ENCODE measurements at places on chromosomes 5 and 9.

GRCh38 chr5:135063511-135064234, 29.6 kb upstream of the PITX1 start:
- DNase-seq: no peak

GRCh38 chr9:115117999-115118878, at the start of gene TNC:
TSS of gene TNC (minus strand) at chr9:115118157. CDS start at chr9:115091018, 27,139 bp downstream.
- no peak for DNase-seq

GRCh38 chr5:88813244-88813643, 69.7 kb downstream of the MEF2C start:
- DNase-seq: no peak

- no peak for DNase-seq
Measured at GRCh38 chr5:167678481-167678880, 613.0 kb upstream of the WWC1 start.

GRCh38 chr5:90909101-90909503, 350.5 kb downstream of the ADGRV1 start:
- no peak for DNase-seq

DNA sequence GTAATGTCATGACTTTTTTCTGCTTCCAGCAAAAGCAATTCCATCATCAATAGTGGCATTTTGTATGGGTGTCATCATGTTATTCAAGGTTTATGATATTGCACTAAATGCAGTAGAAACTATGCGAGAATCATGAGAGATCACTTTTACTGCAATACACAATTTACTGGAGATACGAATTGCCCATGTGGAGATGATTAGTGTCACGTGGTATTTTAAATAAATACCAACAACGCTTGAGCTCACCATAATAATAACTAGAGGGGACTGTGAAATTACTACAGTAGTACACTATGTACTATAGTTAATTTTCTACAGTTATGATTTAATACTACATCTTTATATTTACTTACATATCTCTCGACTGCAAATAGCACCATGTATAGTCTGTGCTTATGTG, 49.7 kb downstream of the FAM174A start:
- DNase-seq: no peak

GRCh38 chr5:76958991-76959767, 6.3 kb downstream of the CRHBP start:
- no peak for DNase-seq

DNA sequence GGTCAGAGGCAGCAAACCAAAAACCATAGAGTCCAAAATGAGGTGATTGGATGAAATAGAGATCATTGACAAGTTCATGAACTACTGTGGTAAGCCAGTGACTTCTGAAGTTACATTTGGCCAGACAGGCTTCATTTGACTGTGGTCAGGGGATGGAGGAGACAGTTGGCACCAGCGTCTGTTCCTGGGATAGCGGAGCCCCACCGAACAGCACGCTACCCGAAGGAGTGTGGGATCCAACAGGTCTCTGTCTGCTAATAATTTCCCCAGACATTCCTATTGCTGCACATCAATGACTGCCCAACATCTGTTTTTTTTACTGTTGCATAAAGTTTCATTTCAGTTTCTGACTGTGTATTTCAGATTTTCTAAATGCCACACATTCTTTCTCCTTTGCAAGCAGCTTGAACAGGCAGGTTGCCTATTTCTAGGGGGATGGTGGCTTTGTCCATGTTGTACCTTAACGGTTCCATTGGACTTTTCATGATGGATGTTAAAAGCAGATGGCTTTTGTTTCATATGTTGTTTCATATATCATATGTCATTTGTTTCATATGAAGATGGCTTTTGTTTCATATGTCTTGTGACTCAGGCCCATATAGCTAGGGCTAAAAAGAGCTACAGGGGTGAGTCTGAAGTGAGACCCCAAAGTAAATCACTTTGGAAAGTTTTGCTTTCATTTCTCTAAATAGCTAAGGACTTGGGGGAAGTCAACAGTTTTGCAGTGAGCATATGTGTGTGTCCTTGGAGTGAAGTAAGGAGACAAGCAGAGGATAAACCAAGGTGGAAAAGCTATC, 180.8 kb downstream of the GOLPH3 start:
- DNase-seq: no peak

DNA sequence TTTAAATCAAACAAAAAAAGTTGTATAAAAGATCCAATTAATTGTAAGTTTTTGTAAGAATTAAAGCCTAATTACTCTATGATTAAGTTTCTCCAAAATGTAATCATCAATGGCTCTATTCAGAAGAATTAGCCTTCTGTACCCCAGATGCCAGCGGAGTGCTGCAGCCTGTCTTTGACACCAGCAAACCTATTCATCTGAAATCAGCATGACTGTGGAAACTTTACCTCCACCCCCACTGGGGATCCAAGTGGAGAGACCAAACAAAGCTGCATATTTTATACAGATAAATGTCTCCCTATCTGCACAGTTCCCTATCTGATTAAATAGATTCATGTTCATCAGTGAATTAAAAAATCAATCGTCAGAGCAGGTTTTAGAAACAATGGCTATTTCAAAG, 426.8 kb downstream of the KIAA0825 start:
- DNase-seq: no peak

DNA sequence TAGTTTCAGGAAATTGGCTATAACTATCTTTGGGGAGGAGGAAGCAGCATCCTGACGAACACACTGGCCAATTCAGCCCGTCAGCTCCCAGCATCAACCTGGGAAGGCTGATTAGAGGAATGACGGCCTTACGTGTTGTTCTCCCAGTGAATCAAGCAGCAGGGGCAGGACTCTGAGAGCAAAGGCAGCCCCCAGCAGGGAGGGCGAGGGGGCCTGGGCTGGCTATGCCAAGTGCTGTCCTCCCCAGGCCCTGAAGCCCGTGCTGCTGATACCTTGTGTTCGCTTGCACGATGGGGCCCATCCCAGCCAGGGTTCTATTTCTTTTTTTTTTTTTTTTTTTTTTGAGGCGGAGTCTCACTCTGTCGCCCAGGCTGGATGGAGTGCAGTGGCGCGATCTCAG, 254.1 kb downstream of the FSTL4 start:
- no peak for DNase-seq

GRCh38 chr5:1499851-1500250, 23.9 kb downstream of the LPCAT1 start:
- DNase-seq: no peak

GRCh38 chr5:76838481-76839261, 11.1 kb upstream of the S100Z start:
- DNase-seq: no peak

DNA sequence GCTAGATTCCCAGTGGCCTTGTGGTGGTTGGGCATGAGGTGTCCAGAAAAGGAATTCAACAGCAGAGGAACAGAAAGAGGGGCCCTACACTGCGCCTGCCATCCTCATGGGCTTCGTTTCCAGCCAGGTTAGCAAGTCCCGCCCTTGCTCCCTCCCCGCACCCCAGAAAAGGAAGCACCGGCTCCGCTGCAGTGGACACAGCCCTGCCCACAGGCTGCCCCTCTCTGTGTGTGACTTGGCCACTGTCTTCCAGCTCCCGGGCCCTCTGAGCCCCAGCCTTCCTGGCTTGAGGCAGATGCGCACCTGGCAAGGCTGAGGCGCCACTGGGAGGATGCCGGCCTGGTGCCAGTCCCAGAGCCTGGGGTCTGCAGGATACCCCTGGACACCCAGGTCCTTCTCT, 305.0 kb upstream of the IRX4 start:
- no peak for DNase-seq

GRCh38 chr9:95032580-95033341, 284.7 kb downstream of the FANCC start:
- DNase-seq: no peak

DNA sequence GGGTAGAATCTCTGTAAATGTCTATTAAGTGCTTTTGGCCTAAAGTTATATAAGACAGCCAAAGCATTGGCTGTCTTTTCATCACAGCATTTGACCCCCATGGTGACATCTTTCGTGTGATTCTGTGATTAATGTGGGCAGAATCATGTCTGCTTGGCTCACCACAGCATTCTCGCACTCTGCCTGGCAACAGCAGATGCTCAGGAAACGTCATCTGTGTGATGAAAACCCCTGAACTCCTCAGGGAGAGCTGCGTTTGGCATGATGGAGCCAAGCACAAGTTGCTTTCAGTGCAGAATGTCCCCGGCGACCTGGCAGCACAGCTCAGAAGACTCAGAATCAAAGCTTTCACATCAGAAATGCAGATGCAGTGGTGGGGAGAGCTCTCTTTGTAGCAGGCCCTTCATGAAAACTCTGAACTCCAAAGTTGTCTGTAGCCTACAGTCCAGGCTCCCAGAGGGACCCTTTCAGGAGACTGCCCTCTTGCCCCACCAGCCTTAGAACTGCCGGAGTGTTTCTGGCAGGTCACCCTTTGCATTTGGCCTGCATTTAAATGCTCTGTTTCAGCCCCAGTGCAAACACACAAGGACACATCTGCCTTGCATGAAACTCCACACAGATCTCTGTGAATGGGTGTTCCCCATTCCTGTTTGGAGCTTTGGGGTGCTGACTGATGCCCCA, 155.6 kb upstream of the PANK3 start:
- DNase-seq: peak; percentile 23

GRCh38 chr9:73863924-73864323, 633.2 kb upstream of the RORB start:
- DNase-seq: no peak

DNA sequence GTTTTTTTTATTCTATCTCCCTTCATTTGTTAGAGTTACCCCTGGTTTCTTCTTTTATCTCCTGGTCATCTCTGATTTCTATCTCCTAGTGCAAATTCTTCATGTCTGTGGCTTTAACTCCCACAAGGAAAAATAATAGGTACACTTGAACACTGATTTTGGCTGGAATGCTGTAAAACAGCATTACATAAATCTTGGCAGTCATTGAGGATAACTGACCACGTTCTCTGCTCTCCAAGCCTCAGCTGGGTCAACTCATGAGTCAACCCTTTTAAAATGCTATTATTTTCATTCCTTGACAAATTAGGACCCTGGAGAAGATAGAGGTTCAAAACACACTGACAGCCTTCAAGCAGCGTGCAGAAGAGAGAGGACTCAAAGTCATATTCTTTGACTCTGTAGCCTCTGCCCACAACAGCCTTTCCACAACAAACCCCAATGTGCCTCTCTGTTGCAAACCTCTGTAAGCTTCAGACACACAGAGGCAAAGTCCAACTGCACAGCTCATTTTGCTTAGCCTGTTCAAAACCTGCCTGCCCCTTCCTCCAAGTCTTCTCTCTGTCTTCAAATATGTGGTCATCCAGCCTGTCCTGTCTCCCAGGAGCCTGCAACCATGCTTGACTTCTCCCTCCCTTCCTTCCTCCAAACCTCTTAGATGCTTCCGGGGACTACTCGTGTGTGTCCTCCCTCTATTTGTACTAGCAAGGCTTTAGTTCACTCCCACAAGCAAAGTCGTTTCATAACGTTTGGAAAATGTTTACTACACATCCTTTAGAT, 398.4 kb downstream of the MED10 start:
- DNase-seq: no peak

- no peak for DNase-seq
Measured at GRCh38 chr5:88480801-88481499, 212.3 kb upstream of the TMEM161B start.

GRCh38 chr5:15004506-15004905, 132.9 kb upstream of the ANKH start:
- no peak for DNase-seq

DNA sequence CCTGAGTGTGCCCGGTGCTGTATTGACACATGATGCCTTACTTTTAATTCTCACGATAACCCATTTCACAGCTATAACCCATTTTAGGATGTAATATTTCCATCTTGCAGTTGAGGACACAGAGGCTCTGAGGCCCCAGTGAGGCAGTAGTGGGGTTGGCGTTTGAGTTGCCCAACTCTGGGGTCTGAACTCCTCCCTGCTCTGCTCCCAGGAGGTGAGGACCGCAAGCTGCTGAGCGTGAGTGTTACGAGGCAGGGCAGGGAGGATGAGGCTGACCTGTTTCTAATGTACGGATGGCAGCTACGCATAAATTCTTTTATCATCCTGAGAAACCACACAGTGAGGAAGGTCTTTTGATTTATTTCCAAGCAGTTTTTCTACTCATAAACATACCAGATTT, 11.4 kb downstream of the LRRC8A start:
- no peak for DNase-seq

DNA sequence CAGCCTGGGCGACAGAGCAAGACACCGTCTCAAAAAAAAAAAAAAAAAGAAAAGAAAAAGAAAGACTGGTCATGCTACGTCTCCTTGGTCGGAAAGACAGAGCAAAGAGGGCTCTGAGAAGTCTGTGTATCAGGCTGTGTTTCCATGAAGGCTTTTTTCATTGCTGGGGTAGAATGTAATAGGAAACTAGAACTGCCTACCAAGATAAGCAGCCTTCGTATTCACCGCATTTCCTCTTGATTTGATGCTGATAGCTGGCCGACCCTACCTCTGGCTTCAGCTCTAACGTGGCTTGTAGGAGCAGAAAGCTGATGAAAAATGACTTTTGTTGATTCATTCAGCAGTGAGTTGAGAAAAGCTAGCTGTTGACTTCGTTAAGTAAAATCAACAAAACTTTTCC, 17.4 kb downstream of the SLC1A3 start:
- no peak for DNase-seq

DNA sequence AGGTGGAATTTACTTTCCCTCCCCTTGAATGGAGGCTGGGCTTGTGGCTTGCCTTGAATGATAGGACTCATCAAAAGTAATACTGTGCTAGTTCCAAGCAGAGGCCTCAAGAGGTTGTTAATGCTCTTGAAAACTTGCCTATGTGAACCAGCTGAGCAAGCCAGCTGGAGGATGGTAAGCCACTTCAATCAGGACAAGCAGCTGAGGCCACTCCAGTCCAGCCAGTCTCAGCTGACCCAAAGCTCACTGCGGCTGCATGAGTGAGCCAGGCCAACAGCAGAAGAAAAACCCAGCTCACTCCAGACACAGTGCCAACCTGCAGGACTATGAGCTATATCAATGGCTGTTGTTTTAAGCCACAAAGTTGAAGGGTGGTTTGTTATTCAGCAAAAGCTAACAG, 182.8 kb downstream of the MCTP1 start:
- no peak for DNase-seq

- DNase-seq: no peak
Measured at GRCh38 chr5:164191240-164191639, 685.8 kb downstream of the MAT2B start.

DNA sequence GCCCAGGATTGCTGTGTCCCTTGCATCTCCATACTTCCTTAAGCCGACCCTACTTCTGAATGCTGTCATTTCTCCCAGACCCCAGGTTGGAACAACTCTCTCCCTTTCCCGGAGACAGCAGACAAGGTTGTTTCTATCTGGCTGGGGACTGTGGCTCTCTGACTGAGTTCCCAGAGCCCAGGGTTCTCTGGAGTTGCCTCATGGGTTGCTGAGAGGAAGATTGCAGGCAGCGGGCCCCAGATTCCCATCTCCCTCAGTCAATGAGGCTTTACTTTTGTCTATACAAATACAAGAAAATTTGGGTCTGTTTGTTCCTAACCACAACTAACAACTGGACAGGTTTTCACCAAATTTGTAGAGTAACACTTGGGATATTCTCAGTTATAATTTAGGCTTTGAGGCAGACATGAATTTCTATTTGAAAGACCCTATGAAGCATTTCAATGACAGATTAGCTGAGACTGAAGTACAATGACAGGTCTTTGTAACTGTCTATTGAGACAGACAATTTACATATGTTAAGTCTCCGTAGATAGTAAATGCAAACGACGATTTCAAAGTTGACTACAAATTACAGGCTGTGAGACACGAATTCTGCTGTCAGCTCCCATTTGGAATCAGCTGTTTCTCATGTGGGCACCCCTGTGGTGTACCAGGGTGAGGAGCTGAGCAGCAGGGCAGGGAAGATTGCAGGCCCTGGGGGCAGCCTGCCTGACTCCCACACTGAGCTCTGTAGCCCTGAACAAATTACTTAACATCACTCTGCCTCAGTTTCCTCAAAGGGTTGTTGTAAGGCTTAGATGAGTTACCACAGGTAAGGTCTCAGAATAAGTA, 107.5 kb downstream of the ATP10B start:
- no peak for DNase-seq

Measured in activated CD4-positive, alpha-beta memory T cell treated with anti-CD3 and anti-CD28 coated beads for 36 hours (primary cell).